ENCODE measurements at places on chromosomes 2 and 18.

DNA sequence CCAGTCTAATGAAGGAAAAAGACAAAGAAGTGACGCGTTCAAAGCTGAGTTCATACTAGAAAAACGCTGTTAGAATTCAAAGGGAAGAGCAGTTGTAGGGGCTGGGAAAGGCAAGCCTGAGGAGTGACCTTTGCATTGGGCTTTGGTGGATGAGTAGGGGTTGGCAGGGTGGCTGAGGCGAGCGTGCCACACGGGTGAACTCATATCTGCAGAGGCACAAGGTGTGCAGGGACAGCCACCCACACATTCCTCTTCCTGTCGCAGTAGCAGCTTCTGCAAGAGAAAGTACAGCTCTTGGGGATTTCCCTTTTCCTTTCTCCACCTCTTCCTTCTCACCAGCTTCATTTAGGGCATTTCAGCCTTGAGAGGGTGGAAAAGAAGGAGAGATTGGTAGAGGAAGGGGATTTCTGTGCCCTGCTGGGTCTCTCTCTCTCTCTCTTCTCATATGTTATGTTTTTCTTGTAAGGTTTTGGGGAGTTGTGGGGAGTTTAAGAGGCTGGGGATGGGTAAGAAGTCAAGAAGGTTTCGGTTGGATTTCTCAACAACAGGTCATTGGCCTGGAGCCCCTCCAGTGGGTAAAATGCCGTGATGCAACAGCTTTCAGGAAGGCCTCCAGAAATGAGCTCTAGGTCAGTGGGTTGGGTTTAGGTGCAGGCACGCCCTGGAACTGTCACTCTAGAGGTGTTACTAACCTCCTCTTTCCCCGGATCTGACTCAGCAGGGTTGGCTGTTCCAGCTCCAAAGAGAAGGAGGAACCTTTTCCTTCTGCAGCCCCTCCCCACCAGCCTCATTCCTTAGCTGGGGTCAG, 40.1 kb downstream of the ODC1 start:
- peak; percentile 55 for DNase-seq

DNA sequence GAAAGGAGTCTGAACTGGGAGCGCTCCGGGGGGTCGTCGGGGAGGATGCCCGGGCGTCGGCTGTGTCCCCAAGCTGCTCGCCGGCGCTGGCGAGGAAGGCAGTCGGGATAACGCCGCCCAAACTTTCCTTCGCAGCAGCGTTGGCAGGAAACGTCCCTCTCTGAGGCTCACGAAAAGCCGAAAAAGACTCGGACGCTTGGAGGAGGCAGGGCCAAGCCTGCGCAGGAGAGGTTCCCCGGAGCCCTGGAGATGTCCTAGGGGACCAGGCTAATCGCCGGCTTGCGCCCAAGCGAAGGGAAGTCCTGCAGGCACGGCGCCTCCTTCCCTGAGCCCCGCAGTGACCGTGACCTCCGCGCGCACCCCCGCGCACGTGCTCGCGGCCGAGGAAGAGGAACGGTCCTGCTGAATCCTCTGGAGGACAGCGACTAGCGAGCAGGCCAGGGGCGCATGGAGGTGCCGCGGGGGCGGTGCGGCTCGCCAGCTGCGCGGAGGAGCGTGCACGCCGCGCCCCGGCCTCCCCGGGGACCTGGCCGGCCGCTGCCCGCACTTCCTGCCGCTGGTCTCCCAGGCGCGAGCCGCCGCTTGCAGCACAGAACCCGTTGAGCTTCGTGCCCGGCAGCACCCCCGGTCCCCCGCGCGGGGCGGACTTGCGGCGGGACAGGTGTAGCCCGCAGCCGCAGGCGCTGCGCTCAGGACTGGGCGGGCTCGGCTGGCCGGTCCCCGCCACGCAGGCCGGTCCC, at the start of gene SH3RF3:
Gene SH3RF3 (plus strand): TSS at position 590 of the 740 bp plus-strand sequence.
- DNase-seq: peak; percentile 53

- no peak for DNase-seq
These were observed 335.3 kb upstream of the CHST9 start for GRCh38 chr18:27520401-27520800.

GRCh38 chr2:203908066-203908796, 28.3 kb upstream of the ICOS start:
- DNase-seq: no peak

GRCh38 chr2:69213201-69213600, 173.8 kb downstream of the GFPT1 start:
- no peak for DNase-seq

GRCh38 chr2:216375286-216375685, 3.0 kb upstream of the MARCHF4 start:
- no peak for DNase-seq

GRCh38 chr2:217835931-217836891, 166.6 kb downstream of the TNS1 start:
- DNase-seq: no peak

DNA sequence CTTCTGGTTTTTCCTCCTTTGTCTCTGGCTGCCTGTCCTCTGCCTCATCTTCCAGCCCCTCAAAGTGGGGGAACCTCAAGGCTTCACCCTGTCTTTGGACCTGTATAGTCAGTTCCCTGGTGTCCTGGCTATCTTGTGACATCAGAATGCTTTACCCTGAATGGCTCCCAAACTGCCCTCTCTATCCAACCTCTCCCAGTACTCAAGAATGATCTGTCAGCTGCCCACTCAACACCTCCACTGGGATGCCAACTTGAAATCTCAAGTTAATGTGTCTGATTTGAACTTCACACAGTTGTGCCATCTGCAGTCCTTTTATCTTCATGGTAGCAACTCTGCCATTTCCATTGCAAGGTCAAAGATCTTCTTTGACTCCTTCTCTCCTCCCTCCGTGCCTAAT, 43.8 kb downstream of the UBE2F start:
- DNase-seq: no peak

DNA sequence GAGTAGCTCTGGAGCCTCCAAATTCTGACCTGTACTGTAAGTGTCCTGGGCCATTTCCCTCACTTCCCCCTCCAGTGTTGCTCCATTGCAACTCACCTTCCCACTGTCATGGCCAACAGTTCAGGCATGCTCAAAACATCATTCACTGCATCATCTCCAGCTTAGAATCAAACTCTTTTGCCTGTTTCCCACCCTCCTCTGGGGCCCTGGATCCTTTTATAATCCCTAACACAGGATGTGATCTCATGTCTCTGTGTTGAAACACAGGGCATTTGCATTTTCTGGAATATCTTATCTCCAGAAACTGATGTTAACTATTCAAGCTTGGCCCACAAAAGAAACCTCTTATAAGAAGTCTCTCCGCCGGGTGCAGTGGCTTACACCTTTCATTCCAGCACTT, 3.0 kb downstream of the DPP4 start:
- no peak for DNase-seq

DNA sequence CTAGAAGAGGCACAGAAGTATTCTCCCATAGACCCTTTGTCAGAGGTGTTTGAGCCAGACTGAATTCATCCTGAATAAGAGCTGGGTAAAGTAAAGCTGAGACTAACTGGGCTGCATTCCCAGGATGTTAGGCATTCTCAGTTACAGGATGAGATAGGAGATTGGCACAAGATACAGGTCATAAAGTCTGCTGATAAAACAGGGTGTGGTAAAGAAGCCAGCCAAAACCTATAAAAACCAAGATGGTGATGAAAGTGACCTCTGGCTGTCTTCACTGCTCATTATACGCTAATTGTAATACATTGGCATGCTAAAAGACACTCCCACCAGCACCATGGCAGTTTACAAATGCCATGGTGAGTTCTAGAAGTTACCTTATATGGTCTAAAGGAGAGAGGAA, 364.9 kb upstream of the TMEFF2 start:
- DNase-seq: no peak

DNA sequence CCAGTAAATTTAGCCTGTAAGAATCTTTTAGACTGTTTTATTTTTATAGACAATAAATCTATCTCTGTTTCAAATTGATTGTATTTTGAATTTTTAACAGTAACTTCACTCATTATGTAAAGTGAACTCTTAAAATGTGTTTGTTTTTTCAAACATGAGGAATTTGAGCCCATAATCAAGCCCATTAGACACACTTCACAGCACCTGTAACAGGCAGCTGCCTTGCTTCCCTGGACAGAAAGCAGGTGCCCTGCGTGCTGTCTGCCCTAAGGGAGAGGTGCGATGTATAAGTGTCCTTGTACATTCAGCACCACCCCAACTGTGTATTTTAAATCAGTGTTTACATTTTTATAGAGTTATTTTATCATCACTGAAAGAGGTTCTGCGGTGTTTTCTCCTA, 186.5 kb upstream of the TPO start:
- no peak for DNase-seq

GRCh38 chr2:62998949-62999348, 51.7 kb upstream of the OTX1 start:
- no peak for DNase-seq

GRCh38 chr2:179355881-179356280, 91.2 kb upstream of the SESTD1 start:
- no peak for DNase-seq

GRCh38 chr2:6352247-6352646, 513.5 kb downstream of the CMPK2 start:
- no peak for DNase-seq

DNA sequence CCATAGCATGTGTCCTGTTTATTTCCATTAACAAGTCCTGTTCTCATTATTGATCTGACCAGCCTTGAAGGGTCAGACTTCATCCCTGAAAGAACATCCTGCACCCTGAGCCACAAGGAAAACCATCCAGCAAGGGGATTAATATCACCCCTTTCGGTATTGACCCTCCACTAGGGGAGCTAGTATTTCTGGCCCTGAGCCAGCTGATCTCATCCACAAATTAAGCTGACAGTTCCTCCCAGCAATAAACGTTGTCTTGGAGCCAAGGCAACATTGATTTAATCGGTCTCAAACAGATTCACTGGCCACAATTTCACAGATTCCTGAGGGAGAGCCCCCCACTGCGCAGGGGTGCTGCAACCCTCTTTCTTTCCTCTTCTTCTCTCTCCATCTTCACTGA, 353.1 kb upstream of the FANCL start:
- no peak for DNase-seq

GRCh38 chr18:6055711-6056110, 160.4 kb upstream of the TMEM200C start:
- DNase-seq: no peak

GRCh38 chr2:203751685-203752271, 45.3 kb downstream of the CD28 start:
- DNase-seq: no peak

DNA sequence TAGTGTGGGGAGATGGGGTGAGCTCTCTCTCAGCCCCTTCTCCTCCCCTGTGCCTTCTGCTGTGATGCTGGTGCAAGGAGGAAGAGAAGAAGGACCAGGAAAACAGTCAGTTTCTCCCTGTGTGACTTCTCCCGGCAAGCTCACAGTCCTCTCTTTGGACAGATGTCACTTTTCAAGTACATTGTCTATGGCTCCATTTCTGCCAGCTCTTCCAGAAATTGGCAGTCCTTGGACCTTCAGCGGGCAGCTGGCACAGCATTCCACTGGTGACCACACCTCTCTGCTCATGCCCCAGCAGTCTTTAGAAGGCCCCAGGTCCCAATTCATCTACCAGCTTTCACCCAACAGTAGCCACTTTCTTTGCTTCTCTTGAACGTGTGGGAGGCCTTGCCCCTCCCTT, 63.9 kb downstream of the AOX1 start:
- DNase-seq: no peak

DNA sequence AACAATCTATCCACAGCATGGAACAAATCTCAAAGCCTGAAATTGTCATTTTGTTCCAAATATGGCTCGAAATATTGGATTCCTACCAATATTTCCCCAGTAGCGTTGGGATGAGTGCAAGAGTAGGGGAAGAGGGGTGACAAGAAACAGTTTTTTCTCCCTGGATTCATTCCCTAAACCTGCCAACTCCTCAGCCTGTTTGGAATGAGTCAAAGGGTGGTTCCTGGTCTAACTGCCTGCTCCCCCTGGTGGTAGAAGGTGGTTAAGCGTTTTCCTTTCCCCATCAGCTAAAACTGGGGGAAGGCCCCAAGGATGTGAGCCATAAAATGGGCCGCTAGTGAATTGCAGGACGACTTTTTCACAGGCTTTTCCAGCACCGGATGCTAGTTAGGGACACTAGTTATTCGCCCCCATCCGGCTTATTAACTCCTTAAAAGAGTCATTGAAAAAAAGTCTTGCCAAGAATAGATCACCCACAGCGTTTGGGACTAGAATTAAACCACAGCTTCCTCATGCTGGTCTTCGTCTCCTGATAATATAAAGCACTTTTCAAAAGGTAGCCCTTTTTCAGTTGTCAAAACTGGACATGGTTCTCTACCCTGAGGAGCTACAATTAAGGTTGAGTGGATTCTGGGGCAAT, 72.5 kb downstream of the DHRS9 start:
- peak; percentile 46 for DNase-seq

- DNase-seq: no peak
These were observed 37.1 kb upstream of the ADAM17 start for GRCh38 chr2:9592699-9593098.

GRCh38 chr2:28678944-28679343, 72.7 kb upstream of the PPP1CB start:
- DNase-seq: no peak

DNA sequence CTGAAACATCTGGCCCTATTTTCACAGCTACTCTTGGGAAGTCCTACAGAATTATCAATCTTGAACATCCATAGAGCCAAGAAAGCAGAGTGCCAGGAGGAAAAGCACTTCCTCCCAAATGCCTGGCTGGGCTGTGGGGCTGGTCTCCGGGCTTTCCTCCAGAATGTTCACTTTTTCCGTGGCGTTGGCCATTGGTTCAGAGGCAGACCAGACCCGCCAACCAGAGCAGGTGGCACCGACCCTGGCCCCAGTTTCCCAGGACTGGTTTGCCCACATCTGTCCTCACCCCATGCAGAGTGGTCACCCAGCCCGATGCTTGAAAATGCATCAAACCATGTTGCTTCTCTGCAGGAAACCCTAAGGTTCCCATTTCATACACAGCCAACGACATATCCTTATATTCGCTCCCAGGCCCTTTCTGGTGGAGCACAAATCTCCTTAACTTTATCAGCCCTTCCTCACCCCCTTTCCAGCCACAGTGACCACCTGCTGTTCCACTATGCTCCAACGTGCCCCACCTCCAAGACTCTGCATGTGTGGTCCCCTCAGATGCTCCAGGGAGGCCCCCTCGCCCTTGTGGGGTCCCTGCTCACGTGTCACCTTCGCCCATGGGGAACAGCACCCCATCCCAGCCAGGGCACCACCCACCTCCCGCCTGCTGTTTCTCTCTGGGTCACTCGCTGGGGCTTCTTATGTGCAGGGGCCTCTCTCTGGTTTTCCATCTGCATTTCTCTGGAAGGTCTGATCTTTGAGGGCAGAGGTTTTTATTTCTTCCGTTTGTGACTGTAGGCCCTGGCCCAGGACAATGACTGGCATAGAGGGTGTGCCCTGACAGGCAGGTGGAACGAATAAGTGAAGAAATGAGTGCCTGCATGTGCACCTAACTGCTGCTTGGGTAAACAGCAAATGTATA, 92.9 kb downstream of the PXDN start:
- DNase-seq: no peak

DNA sequence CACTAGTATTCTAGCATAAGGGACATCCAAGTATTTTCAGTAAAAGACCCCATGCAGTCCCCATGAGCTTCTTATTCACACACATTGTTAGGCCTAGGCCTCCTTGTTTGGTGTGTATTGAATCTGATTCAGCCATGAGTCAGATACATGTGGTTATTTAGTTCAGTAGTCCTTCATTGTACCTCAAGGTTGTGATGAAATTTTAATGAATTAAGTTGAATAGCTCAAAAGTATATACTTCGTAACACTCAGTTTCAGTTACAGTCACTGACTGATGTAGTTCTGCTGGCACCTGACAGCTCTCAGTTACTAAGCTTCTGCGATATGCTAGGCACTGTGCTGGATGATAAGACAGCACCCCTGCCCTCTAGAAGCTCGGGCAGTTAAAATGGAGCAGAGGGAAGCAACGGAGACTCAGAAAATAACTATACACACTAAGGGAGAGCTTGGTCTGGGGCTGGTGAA, 86.4 kb downstream of the XRCC5 start:
- no peak for DNase-seq

Data from activated T-cell treated with anti-CD3 and anti-CD28 coated beads, Interleukin-2, amount 50 U/mL, for 1 hour (primary cell).